ENCODE measurements at places on chromosomes 6 and 20. TPM values are rescaled to one million over a fixed set of nuclear protein-coding genes. Genes with fewer than 3 reads are reported as not detected.

SFTA2 gene
- total RNA-seq = not detected

CST7 gene
- 4.2 TPM for total RNA-seq

DNA sequence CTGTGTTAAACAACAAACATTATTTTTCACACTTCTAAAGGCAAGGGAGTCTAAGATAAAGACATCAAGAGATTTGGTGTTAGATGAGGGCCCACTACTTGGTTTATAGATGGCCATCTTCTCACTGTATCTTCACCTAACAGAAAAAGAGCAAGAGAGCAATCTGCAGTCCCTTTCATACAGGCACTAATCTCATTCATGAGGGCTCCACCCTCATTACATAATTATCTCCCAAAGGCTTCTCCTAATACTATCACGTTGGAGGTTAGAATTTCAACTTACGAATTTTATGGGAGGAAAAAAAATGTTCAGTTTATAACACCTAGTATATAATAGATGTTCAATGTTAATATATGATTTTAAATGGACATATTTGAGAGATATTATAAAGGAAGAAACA lies 45.6 kb downstream of the HDAC2 start:
- DNase-seq = no peak

GRCh38 chr20:59318201-59318790 lies 17.9 kb downstream of the EDN3 start:
- no peak for DNase-seq

GRCh38 chr6:121764493-121764892 lies 329.0 kb downstream of the GJA1 start:
- DNase-seq = no peak

DNA sequence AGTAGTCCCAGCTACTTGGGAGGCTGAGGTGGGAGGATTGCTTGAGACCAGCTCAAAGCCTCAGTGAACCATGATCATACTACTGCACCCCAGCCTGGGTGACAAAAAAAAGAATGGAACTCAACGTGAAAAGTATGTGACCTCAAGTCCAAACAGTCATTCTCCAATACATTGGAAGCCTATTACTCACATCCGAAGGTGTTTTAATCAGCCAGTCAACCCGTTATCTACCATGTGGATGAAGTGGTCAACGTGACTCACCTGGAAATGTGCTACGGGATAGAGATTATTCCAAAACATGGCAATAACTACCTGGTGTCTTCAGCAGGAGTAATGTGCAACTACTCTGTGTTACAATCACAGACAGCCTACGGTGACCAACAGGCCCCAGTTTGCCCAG lies 85.8 kb upstream of the TOP1 start:
- peak; percentile 71 for DNase-seq
